Stimulated activated naive B cell treated with anti-CD40 and anti-IgM and Interleukin-4, amounts not matched to agents 10 μg/mL and 1 μg/mL and 100 μg/mL, for 72 hours (primary cell): ENCODE measurements at places on chromosomes 2 and 18.
A peak's percentile ranks its signal among the peaks of the same experiment; 100 is the strongest.

GRCh38 chr2:237858294-237859081 is 935 bp upstream of the RAMP1 start:
- peak overlapping the region; percentile 71 for H3K4me3 ChIP-seq
- peaks cover 58% of the 10 kb centered on the region for H3K27me3 ChIP-seq
- no peak overlapping the region for H3K27ac ChIP-seq
- DNase-seq: peak; percentile 22
- peaks cover 5% of the 10 kb centered on the region for H3K4me1 ChIP-seq

DNA sequence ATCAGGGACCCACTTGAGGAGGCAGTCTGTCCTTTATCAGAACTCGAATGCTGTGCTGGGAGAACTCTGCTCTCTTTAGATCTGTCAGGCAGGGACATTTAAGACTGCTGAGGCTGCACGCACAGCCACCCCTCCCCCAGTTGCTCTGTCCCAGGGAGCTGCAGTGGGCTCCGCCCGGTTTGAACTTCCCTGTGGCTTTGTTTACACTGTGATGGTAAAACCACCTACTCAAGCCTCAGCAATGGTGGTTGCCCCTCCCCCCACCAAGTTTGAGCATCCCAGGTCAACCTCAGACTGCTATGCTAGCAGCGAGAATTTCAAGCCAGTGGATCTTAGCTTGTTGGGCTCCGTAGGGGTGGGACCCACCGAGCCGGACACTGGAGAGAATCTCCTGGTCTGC is 11.8 kb upstream of the LHCGR start:
- H3K27me3 ChIP-seq: peaks cover 25% of the 10 kb centered on the region
- no peaks in the 10 kb centered on the region for H3K36me3 ChIP-seq
- no peaks in the 10 kb centered on the region for H3K4me1 ChIP-seq
- no peak overlapping the region for H3K27ac ChIP-seq

DNA sequence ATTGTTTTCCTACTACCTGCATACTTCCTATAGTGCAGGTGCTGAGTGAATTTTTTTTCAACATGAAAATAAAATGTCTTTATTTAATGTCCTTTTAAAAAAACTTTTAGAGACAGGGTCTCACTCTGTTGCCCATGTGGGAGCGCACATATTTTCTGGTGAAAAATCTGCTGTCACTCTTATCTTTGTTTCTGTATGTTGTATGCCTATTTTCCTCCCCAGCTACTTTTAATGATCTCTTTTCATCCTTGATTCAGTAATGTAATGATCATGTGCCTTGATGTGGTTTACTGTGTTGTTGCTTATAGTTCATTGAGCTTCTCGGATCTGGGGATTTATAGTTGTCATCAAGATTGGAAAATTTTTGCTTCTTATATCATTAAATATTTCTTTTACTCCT is 117.3 kb downstream of the ARL6IP6 start:
- H3K4me3 ChIP-seq: no peak overlapping the region
- H3K36me3 ChIP-seq: no peaks in the 10 kb centered on the region
- no peak overlapping the region for H3K27ac ChIP-seq
- no peaks in the 10 kb centered on the region for H3K4me1 ChIP-seq
- no peaks in the 10 kb centered on the region for H3K27me3 ChIP-seq
- no peak for DNase-seq

DNA sequence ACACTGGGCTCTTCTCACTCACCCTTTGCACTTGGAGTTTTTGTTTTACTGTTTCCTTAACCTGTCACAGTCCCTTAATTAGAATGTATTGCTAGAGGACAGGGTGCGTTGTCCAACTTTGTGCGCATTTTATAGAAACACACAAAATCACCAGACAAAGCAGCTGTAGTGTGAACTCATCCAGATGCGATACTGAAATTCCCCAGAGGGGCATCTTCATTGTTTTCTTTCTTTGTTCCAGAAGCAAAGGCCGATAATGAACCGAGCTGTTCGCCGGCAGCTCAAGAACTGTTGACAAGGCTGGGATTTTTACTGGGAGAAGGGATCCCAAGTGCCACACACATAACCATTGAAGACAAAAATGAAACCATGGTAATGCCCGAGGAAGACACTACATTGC is 137.6 kb downstream of the WDSUB1 start:
- no peaks in the 10 kb centered on the region for H3K36me3 ChIP-seq
- H3K27ac ChIP-seq: no peak overlapping the region
- peaks cover 19% of the 10 kb centered on the region for H3K27me3 ChIP-seq
- H3K4me1 ChIP-seq: peaks cover 9% of the 10 kb centered on the region
- DNase-seq: no peak

DNA sequence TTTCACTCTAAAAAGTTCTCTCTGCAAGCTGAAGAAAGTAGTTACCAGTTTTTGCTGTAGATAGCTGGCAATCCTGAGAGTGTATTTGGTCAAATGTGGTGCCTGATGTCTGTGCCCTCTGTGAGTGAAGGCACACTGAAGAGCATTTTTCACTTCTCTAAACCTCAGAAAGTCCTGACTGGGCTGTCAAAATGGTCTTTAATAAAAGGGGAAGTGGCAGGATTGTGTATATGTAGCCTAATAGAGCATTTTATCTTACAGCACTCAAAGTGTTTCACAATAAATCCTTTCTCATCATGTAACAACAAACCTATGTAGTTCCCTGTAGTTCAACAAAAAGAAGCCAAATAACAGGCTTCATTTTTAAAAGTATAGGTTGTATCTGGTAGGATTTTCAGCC is 1552.3 kb upstream of the SLC39A10 start:
- no peaks in the 10 kb centered on the region for H3K27me3 ChIP-seq
- H3K4me3 ChIP-seq: no peak overlapping the region
- no peaks in the 10 kb centered on the region for H3K36me3 ChIP-seq

DNA sequence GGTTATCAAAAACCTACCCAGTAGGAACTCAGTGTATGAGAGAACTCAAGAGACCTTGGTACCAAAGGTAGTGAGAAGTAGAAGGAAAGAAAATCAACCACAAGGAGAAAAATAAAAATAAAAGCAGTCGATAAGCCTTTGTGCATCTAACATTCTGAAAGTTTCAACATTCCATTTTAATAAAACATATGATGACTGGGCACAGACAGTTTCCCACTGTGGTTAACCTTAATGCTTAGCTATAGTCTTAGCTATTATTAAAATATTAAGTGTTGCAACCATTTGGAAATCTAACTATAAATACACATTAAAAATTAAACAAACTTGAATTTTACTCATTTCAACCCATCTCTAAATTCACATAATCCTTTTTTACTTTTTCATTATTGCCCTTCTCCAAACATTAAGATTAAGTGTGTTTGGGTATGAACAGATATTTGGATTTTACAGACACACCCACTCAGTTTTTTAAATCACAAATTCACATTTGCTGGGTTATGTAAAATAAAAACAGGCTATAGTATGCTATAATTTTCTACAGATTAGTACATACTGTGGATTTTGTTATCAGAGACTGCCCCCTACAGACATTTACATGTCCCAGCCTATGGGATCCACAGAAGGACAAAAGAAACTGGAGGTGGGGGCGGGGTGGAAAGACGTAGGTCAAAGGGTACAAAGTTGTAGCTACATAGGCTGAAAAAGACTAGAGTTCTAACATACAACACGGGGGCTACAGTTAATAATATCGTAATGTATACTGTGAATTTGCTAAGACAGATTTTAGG is 32.8 kb downstream of the SRBD1 start:
- H3K27me3 ChIP-seq: no peaks in the 10 kb centered on the region
- peaks cover 5% of the 10 kb centered on the region for H3K4me1 ChIP-seq
- no peak overlapping the region for H3K4me3 ChIP-seq
- peaks cover 17% of the 10 kb centered on the region for H3K36me3 ChIP-seq
- no peak for DNase-seq
- H3K27ac ChIP-seq: no peak overlapping the region

GRCh38 chr2:160252278-160252887 is 52.3 kb upstream of the ITGB6 start:
- H3K4me3 ChIP-seq: no peak overlapping the region
- DNase-seq: no peak
- peaks cover 6% of the 10 kb centered on the region for H3K4me1 ChIP-seq

- no peak overlapping the region for H3K27ac ChIP-seq
- H3K27me3 ChIP-seq: peaks cover 9% of the 10 kb centered on the region
- DNase-seq: no peak
- H3K36me3 ChIP-seq: no peaks in the 10 kb centered on the region
- no peaks in the 10 kb centered on the region for H3K4me1 ChIP-seq
- H3K4me3 ChIP-seq: no peak overlapping the region
Observed at GRCh38 chr2:45210462-45211195, 201.4 kb upstream of the SIX2 start.

DNA sequence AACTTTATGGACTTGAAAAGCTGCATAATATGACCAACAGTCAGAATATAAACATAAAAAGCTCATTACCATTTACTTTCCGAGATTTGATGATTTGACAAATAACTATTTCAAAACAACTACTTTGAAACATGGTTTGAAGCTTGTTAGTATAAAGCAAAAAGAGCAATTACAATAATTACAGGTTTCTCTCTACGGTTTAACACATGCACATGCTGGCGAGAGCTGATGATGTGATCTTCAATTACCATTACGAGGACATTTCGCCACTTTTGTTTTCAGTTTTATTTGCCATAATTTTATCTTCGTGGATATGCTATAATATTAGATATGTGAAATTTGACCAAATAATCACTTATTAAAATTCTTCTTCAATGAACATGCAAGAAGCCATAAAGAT is 270.1 kb downstream of the TCF4 start:
- no peak for DNase-seq
- H3K27ac ChIP-seq: peak overlapping the region; percentile 75
- peak overlapping the region; percentile 86 for H3K4me3 ChIP-seq
- peaks cover 20% of the 10 kb centered on the region for H3K4me1 ChIP-seq
- no peaks in the 10 kb centered on the region for H3K27me3 ChIP-seq

DNA sequence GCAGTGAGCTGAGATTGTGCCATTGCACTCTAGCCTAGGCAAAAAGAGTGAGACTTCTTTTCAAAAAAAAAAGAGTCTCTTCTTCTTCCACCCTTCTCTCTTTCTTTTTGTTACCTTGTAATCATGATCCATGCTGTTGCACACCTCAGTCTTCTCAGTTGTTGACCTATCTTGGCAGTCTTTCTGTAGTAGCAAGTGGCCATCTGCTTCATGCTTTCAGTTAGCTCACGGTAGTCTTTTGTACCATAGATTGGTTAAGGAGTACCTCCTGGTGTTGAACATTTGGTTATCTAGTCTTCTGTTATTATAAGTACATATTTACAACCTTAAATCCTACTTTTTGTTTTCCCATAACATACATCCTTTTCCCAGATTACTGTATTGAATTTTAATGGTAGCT is 3.1 kb downstream of the GORASP2 start:
- DNase-seq: no peak
- H3K27me3 ChIP-seq: no peaks in the 10 kb centered on the region
- H3K36me3 ChIP-seq: peaks cover 18% of the 10 kb centered on the region
- no peak overlapping the region for H3K4me3 ChIP-seq
- H3K27ac ChIP-seq: no peak overlapping the region
- H3K4me1 ChIP-seq: peaks cover 29% of the 10 kb centered on the region

GRCh38 chr18:48667276-48668254 is 128.7 kb downstream of the CTIF start:
- H3K4me3 ChIP-seq: no peak overlapping the region
- peaks cover 34% of the 10 kb centered on the region for H3K4me1 ChIP-seq
- peaks cover 28% of the 10 kb centered on the region for H3K36me3 ChIP-seq
- DNase-seq: peak; percentile 73
- peak overlapping the region; percentile 86 for H3K27ac ChIP-seq

GRCh38 chr2:54899576-54900200 is 150.6 kb downstream of the RTN4 start:
- peaks cover 5% of the 10 kb centered on the region for H3K27me3 ChIP-seq
- DNase-seq: no peak
- H3K36me3 ChIP-seq: no peaks in the 10 kb centered on the region
- no peaks in the 10 kb centered on the region for H3K4me1 ChIP-seq

DNA sequence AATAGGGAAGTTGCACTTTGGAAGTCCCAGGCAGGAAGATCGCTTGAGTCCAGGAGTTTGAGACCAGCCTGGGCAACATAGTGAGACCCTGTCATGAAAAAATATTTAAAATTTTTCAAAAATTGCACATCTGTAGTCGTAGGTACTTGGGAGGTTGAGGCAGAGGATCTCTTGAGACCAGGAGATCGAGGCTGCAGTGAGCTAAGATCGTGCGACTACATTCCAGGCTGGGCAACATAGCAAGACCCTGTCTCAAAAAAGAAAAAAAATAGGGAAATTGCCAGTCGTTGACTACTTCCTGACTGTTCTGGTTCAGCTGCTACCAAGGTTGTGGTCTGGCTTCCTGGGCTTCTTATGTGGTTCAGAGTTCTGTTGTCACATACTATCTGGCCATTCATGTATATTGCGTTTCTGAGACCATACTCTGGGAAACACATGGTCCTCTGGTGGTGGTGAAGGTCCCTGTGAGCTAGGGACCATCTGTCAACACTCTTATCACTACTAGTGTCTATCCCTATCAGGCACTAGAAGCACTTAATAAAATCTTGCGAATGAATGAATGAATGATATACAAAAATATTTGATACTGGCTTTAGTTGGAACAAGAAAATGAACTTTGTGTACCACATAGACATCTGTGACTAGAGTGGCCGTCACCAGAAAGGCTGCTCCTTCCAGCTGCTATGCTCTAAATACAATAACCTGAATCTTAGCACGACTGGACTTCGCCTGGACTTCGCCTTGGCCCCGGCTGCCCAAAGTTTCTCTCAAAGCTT is 861 bp upstream of the KLHL23 start:
- DNase-seq: no peak
- H3K36me3 ChIP-seq: peaks cover 5% of the 10 kb centered on the region
- peaks cover 10% of the 10 kb centered on the region for H3K4me1 ChIP-seq
- H3K4me3 ChIP-seq: peak overlapping the region; percentile 93

- no peaks in the 10 kb centered on the region for H3K36me3 ChIP-seq
- DNase-seq: no peak
- H3K4me1 ChIP-seq: peaks cover 60% of the 10 kb centered on the region
- H3K4me3 ChIP-seq: peak within 1 kb of the TSS; percentile 60
- H3K27me3 ChIP-seq: peaks cover 3% of the 10 kb centered on the region
- peak within 1 kb of the TSS; percentile 1 for H3K27ac ChIP-seq
Observed at GRCh38 chr2:112836695-112837117, at the start of gene IL1B. Gene IL1B, minus strand, starts transcription at chr2:112836779. Its CDS starts 550 bp downstream, at chr2:112836229.

DNA sequence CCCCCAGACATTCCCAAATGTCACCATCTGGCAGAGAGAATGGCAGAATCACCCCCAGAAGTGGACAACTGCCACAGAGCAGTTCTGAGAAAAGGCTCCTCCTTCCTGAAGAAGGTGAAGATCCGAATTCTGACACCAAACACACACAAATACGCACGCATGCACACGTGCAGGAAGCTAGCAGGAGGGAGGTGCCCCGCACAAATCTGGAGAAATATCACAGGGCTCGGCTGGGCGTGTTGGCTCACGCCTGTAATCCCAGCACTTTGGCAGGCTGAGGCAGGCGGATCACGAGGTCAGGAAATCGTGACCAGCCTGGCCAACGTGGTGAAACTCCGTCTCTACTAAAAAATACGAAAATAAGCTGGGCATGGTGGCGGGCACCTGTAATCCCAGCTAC is 38.5 kb upstream of the ATG16L1 start:
- DNase-seq: no peak
- no peak overlapping the region for H3K4me3 ChIP-seq
- peaks cover 16% of the 10 kb centered on the region for H3K4me1 ChIP-seq
- H3K36me3 ChIP-seq: peaks cover 13% of the 10 kb centered on the region
